Hindlimb muscle (tissue), 1 donor: ENCODE measurements at places on chromosomes 1 and 21. TPM values are rescaled to one million over a fixed set of nuclear protein-coding genes. Genes with fewer than 3 reads are reported as not detected.

The NES gene
- polyA plus RNA-seq, result 1,095 TPM

The HSF2BP gene
- 0.89 TPM for polyA plus RNA-seq

The GPR52 gene
- polyA plus RNA-seq, result not detected

The RIPPLY3 gene
- polyA plus RNA-seq, result 0.17 TPM

The RAP1A gene
- 50.2 TPM for polyA plus RNA-seq

The AADACL4 gene
- polyA plus RNA-seq, result 0.13 TPM

The CD1B gene
- polyA plus RNA-seq, result not detected

- no peak for DNase-seq
Measured at GRCh38 chr1:165228111-165228655, 128.3 kb downstream of the LMX1A start.

DNA sequence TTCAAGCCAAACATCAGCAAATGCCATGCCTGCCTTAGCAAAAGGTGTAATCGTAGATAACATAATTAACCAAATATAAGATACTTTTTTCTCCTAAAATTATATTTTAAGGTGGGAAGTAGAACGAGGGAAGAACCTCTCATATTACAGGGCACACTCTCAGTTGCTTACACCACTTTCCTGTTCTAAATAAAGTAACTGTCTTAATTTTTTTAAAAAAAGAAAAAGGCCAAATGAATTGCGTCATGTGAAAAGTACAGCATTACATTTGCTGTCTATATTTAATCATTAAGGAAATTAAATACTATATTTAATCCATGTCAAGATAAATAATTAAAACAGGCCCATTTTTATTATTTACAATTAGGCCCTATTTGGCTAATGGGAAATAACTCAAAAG, 23.7 kb downstream of the JAK1 start:
- DNase-seq, result no peak

DNA sequence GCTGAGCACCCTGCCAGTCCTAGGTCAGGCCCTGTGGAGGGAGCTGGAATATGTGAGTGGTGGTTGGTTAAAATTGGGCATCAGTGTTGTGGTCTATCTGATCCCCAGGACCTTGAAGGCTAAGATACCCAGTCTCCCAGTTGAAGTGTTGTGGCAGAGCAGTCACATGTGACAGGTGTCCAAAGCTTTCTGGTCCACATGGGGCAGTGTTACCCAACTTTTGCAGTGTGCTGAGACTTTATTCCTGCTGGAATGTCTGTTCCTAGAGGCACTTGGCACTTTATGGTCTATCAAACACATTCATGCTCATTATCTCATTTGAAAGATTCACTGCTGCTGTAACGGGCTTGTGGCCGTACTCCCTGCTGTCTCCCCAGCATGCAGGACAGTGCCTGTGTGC, 21.0 kb upstream of the LORICRIN start:
- no peak for DNase-seq

DNA sequence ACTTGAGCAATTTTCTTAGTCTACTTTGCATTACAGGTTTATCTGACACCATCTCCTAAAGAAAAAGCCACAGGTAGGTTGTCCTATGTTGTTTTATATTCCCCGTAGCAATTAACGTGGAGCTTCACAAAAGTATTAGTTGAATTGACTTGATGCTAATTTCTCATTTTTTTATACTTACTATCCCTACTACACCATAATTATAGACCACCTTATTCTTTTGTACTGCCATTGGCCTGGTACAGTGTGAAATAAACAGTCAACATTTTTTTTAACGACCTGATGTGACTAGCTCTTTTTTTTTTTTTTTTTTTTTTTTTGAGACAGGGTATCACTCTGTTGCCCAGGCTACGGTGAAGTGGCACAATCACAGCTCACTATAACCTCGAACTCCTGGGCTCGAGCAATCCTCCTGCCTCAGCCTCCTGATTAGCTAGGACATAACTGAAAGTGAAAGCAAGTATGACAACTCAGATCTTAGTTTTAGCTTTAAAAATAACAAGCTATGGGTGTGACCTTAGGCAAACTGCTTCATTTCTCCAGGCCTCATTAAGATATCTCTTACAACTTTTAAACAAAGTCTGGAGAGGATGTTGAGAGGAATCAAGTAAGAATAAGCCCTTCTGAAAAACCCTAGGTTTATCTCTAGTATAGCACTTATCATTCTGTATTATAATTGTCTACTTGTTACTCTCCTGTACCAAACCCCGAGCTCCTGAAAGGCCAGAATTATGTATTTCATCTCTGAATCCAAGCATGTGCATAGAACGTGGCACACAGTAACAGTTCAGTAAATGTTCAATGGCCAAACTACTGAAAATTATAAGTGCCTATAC, 49.5 kb downstream of the LUZP1 start:
- no peak for DNase-seq

GRCh38 chr1:226549094-226549936, 751 bp downstream of the STUM start:
- DNase-seq, result no peak

DNA sequence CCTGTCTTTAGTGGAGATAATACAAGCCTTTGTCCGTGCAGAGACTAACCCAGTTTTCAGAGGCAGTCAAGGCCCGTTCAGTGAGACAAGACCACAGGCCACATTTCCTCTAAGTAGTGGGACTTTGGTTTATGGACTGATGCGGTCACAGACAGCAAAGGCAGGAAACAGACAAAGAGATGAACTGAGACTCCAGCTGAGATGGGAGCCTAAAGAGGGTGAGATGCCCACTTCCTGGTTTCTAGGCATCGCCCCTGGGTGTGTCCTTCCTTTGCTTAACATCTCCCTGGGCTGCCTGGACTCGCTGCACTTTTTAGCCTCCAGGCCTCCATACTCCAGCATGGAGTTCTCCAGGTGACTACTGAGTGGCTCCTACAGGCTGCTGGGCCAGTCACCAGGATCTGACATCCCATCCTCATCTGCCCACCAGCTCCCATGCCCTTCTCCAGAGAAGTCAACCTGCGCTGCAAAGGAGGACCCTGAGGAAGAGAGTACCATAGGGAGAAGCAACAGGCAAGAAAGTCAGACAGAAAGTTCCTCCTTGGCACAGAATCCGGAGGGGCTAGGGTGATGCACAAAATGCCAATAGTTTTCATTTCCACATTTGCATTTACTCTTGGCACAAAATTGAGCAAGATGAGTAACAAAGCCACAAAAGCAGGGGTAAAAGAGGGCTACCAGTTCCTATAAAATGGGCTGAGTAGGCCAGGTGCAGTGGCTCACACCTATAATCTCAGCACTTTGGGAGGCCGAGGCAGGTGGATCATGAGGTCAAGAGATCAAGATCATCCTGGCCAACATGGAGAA, 15.1 kb downstream of the THEMIS2 start:
- DNase-seq, result no peak

DNA sequence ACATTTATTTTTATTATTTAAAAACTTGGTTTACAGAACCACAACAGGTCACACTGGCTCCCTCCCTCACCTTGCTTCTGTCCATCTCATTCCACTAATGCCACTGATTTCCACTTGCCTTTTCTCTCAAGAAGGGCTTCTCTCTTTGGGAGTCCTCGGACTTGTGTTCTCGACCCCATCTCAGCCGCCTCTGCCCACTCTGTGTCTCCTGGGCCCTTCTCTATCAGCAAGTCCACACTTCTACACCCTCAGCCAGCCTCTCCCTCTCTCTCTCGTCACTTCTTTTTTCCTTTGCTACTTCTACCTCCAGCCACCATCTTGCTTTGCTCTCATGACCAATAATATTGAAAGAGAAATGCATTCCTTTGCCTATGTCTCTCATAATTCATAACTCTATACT, 129.4 kb downstream of the HMGB4 start:
- DNase-seq, result no peak

GRCh38 chr1:53620061-53620855, 118.7 kb downstream of the GLIS1 start:
- DNase-seq, result no peak

- DNase-seq, result no peak
Measured at GRCh38 chr1:10823000-10823401, 26.6 kb upstream of the CASZ1 start.
